ENCODE measurements at places on chromosomes 3 and 15. TPM values are rescaled to one million over a fixed set of nuclear protein-coding genes. Genes with fewer than 3 reads are reported as not detected.

GRCh38 chr15:50144341-50145120 lies 25.5 kb upstream of the ATP8B4 start:
- DNase-seq, result no peak
- H3K4me1 ChIP-seq, result no peaks in the 10 kb centered on the region
- no peaks in the 10 kb centered on the region for H3K36me3 ChIP-seq
- no peaks in the 10 kb centered on the region for H3K27me3 ChIP-seq
- no peak overlapping the region for H3K27ac ChIP-seq

DNA sequence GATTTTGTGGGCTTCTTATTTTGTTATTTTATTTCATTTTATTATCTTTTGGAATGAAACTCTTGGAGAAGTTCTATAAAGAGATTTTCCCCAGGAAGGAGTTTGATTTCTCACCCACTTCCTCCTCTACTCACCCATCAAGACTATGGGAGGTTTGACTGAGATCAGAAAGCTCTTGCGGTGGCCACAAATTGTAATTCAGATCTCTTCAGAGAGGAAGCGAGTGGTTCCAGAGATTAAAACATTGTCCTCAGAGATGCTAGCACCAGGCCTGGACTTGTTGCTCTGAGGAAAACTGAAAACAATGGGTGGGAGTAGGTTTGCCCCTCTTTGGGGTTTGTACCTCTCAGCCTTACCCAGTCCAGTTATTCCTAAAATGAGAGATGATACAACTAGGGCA lies 8.1 kb upstream of the MUC13 start:
- no peaks in the 10 kb centered on the region for H3K4me1 ChIP-seq
- H3K27me3 ChIP-seq, result no peaks in the 10 kb centered on the region
- no peaks in the 10 kb centered on the region for H3K36me3 ChIP-seq
- H3K4me3 ChIP-seq, result no peak overlapping the region

GRCh38 chr3:57840473-57840872 lies 84.4 kb downstream of the SLMAP start:
- peaks cover 2% of the 10 kb centered on the region for H3K36me3 ChIP-seq
- no peaks in the 10 kb centered on the region for H3K27me3 ChIP-seq
- no peak overlapping the region for H3K4me3 ChIP-seq
- H3K27ac ChIP-seq, result no peak overlapping the region
- peaks cover 2% of the 10 kb centered on the region for H3K4me1 ChIP-seq

GABRA5 gene
- total RNA-seq, result not detected

GRCh38 chr3:131730581-131730980 lies 227.8 kb upstream of the MRPL3 start:
- no peaks in the 10 kb centered on the region for H3K36me3 ChIP-seq
- no peak overlapping the region for H3K4me3 ChIP-seq
- H3K27me3 ChIP-seq, result no peaks in the 10 kb centered on the region
- no peak overlapping the region for H3K27ac ChIP-seq

DNA sequence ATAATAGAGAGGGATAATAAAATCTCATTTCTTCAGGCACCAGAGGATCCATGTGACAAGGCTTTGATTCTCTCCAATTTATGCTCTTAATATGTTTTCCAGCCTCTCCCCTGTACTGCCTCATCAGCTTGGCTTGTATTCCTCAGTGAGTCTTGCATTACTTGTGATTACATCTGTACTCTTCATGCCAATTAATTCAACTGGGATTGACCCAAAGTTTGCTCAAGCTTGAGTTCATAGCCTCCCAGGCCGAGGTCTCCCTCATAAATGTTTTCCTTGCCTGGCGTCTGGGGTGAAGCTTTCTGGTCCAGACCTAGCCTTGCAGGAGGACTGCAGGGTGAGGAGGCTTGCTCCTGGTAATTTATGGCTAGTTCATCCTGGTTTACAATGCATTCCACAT lies 146.9 kb downstream of the CHST2 start:
- no peaks in the 10 kb centered on the region for H3K36me3 ChIP-seq
- H3K27me3 ChIP-seq, result no peaks in the 10 kb centered on the region
- H3K4me1 ChIP-seq, result peaks cover 24% of the 10 kb centered on the region
- H3K27ac ChIP-seq, result no peak overlapping the region
- H3K4me3 ChIP-seq, result no peak overlapping the region
- no peak for DNase-seq

- DNase-seq, result no peak
- no peak overlapping the region for H3K27ac ChIP-seq
- H3K36me3 ChIP-seq, result no peaks in the 10 kb centered on the region
- no peak overlapping the region for H3K4me3 ChIP-seq
- H3K27me3 ChIP-seq, result no peaks in the 10 kb centered on the region
Observed at GRCh38 chr3:68186733-68187132, 532.3 kb upstream of the SUCLG2 start.

GRCh38 chr15:101069654-101069973 lies 150.5 kb downstream of the LRRK1 start:
- no peak overlapping the region for H3K27ac ChIP-seq
- no peaks in the 10 kb centered on the region for H3K4me1 ChIP-seq
- no peaks in the 10 kb centered on the region for H3K27me3 ChIP-seq
- H3K36me3 ChIP-seq, result no peaks in the 10 kb centered on the region

DNA sequence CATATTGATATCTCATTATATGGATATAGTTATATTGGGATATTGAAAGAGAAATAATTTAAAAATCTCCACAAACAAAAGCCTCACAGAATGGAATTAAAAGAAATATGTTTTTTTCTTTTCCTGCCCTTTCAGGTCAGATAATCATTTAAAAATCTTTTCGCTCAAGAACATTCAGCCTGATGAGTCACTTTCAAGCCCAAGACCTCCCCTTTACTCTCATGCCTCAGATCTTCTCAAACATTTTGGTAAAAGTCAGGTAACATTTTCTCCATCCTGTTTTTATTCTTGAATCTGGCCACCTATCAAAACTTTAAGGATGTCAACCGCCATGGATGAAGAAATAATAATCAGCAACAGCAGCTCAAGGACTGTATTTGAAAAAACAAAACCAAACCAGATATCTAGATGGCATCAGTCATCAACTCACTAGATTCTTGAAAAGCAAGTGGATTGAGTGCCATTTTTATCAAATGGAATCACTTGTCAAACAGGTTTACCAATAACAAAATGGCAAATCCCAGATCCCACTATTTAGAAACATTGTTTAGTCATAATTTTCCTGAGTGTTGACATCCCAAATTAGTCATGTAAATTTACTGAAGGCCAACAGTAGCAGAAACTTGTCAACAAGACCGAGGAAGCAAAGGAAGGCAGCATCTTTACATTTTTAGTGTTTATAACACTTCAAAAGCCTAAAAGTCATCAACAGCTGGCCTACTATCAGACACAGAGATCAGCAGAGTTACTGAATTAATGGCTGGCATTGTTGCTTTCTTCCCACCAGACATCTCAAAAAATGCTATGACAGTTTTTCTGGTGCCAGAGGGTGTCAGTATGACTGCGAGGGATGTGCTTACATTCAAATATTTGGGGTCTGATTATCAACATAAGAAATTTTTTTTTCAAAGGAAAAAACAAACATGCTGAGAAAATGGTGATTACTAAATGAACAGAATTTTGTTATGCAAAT lies 444.7 kb downstream of the MAGI1 start:
- no peak overlapping the region for H3K4me3 ChIP-seq
- H3K36me3 ChIP-seq, result no peaks in the 10 kb centered on the region
- H3K4me1 ChIP-seq, result no peaks in the 10 kb centered on the region
- peaks cover 3% of the 10 kb centered on the region for H3K27me3 ChIP-seq

DNA sequence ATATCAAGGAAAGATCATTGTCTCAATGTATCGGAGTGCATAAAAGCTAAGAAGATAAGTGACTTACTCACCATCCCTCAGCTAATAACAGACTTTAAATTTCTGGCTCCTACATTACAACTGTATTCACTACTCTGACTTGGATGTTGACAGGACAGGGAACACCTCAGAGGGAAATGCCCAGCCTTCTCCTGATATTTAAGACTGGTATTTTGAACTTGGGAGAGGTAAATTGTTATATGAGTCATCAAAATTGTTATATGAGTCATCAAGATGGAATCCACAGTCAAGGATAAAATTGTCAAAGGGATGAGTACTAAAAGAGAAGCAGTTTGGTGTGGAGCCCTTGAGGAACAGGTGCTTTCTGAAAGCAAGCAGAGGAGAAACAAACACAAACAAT lies 961.4 kb downstream of the VGLL3 start:
- no peak for DNase-seq
- no peak overlapping the region for H3K27ac ChIP-seq
- no peaks in the 10 kb centered on the region for H3K4me1 ChIP-seq
- no peaks in the 10 kb centered on the region for H3K36me3 ChIP-seq
- H3K27me3 ChIP-seq, result no peaks in the 10 kb centered on the region

- no peaks in the 10 kb centered on the region for H3K27me3 ChIP-seq
- no peak overlapping the region for H3K4me3 ChIP-seq
- H3K4me1 ChIP-seq, result no peaks in the 10 kb centered on the region
Observed at GRCh38 chr3:87145553-87145952, 81.6 kb upstream of the CHMP2B start.

DNA sequence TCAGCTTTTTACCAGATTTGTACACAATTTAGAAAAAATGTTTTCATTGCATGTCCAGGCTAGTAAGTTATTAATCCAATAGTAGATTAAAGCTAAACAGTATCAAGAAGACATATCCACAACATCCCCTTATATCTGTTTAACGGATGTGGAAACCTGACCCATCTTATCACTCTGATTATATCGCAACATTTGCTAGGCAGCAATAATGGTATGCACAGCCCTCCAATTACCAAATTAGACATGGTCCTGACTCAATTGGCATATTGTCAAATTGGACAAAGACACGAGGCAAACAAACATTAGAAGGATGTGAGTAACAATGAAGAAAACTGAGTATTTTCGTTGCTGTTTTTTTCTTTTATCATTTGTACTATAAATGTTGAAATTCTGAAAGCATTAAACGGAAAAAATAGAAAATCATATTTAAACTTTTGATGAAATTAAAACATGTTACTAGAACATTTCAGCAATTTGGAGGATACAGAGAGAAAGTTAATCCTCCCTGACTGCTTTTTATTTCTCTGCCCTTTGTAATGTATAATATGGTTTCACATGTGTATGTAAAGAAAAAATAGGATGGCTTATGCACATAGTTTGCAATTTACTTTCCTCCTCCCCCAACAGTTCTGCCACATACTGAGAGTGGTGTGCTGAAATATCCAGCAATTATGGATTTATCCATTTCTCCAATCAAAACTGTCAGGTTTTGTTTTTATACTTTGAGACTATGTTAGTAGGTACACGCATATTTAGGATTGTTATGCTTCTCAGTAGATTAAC lies 633.7 kb downstream of the ZIC1 start:
- H3K27ac ChIP-seq, result no peak overlapping the region
- no peaks in the 10 kb centered on the region for H3K4me1 ChIP-seq
- H3K4me3 ChIP-seq, result no peak overlapping the region
- no peak for DNase-seq

GRCh38 chr3:115330430-115330829 lies 183.3 kb upstream of the ZBTB20 start:
- H3K27me3 ChIP-seq, result no peaks in the 10 kb centered on the region
- no peak overlapping the region for H3K4me3 ChIP-seq
- H3K36me3 ChIP-seq, result no peaks in the 10 kb centered on the region

GRCh38 chr3:132232231-132232792 lies 84.9 kb upstream of the ACP3 start:
- H3K27me3 ChIP-seq, result no peaks in the 10 kb centered on the region
- H3K4me1 ChIP-seq, result no peaks in the 10 kb centered on the region
- no peaks in the 10 kb centered on the region for H3K36me3 ChIP-seq
- no peak overlapping the region for H3K27ac ChIP-seq
- DNase-seq, result no peak
- H3K4me3 ChIP-seq, result no peak overlapping the region

GRCh38 chr3:194474675-194475074 lies 12.1 kb downstream of the ATP13A3 start:
- DNase-seq, result no peak
- H3K4me1 ChIP-seq, result no peaks in the 10 kb centered on the region
- H3K27ac ChIP-seq, result no peak overlapping the region
- peaks cover 5% of the 10 kb centered on the region for H3K36me3 ChIP-seq
- H3K4me3 ChIP-seq, result no peak overlapping the region

GRCh38 chr3:95705786-95706418 lies 1108.5 kb upstream of the EPHA6 start:
- no peaks in the 10 kb centered on the region for H3K36me3 ChIP-seq
- H3K27me3 ChIP-seq, result no peaks in the 10 kb centered on the region
- no peak for DNase-seq
- peak overlapping the region; percentile 1 for H3K4me3 ChIP-seq
- no peak overlapping the region for H3K27ac ChIP-seq

ADAMTS9 gene
- not detected for total RNA-seq

DCP1A gene
- total RNA-seq, result 45.8 TPM

DUOXA2 gene
- not detected for total RNA-seq

AADACL2 gene
- total RNA-seq, result not detected

FOXB1 gene
- not detected for total RNA-seq

DNA sequence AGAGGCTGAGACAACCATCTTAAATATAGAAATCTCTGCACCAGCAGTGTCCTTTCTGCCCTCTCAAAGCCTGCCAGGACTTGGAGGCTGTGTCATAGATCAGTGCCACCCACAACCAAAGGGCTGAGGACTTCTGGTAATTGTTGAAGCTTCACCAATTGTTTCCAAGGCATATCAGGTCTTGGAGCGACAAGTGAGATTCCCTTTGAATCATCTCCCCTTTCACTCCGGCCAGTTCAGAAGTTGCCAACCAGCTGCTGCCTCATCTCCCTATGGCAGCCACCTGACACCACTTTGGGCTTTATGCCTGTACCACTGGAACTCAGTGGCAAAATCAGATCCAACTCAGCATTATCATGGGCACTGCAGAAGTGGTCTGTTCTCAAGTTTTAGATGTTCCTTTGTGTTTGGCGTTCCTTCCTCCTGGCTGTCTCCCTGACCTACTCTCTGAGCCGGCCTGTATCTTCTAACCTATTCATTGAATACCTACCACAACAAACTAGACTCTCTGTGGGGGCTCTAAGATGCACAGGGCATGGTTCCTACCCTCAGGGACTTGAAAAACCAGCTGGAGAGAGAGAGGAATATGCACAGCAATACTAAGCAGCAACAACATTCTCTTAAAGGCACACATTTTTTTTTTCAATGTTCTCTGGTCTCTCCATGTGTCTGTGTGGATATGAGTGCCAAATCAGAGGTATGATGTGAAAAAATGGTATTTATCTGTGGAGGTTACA lies 90.8 kb upstream of the PFN2 start:
- no peak for DNase-seq
- no peaks in the 10 kb centered on the region for H3K27me3 ChIP-seq
- H3K36me3 ChIP-seq, result no peaks in the 10 kb centered on the region
- H3K27ac ChIP-seq, result no peak overlapping the region

AHSG gene
- not detected for total RNA-seq

- H3K27me3 ChIP-seq, result no peaks in the 10 kb centered on the region
- no peak overlapping the region for H3K4me3 ChIP-seq
- no peaks in the 10 kb centered on the region for H3K4me1 ChIP-seq
- no peak for DNase-seq
- no peak overlapping the region for H3K27ac ChIP-seq
Observed at GRCh38 chr3:37938011-37938410, 52.6 kb upstream of the VILL start.

COL6A5 gene
- total RNA-seq, result not detected

DNA sequence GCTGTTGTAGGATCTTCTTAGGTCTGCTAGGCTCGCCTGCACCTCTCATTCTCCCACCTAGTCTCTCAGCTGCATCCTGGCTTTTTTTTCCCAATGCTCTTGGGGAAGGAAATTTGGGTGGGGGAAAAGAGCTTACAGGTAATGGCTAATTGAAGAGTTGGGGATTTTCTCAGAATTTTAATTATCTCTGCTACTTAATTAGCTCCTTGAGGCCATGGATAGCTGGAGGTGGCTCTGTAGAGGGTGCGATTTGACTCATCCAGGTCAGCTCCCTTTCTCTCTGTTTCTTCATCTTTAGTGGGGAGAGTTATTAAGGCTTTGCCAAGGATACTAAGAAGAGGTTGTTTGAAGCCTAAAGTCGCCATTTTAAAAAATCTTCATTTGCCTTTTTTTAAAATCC lies 22.6 kb downstream of the SNAPC5 start:
- H3K4me3 ChIP-seq, result no peak overlapping the region
- H3K27ac ChIP-seq, result no peak overlapping the region
- DNase-seq, result no peak
- peaks cover 15% of the 10 kb centered on the region for H3K4me1 ChIP-seq

Measured in natural killer cell (primary cell).